Lung (tissue), 17 donors: ENCODE measurements at places on chromosomes 16 and 17. TPM values are rescaled to one million over a fixed set of nuclear protein-coding genes. Genes with fewer than 3 reads are reported as not detected.

Gene PRSS22
- 27.3 TPM for polyA plus RNA-seq

Gene TMEM238L
- 0.05 TPM for polyA plus RNA-seq

Gene APOBR
- polyA plus RNA-seq = 43.2 TPM

Gene KCTD5
- 17.1 TPM for polyA plus RNA-seq

Gene MAPT
- 0.27 TPM for polyA plus RNA-seq

Gene AURKB
- polyA plus RNA-seq = 5.7 TPM

Gene DNAAF8
- 4.9 TPM for polyA plus RNA-seq

Gene FAHD1
- polyA plus RNA-seq = 32.1 TPM

Gene ENPP7
- polyA plus RNA-seq = not detected

Gene PYY
- polyA plus RNA-seq = not detected

Gene PLCD3
- polyA plus RNA-seq = 13.6 TPM
